Activated naive CD4-positive, alpha-beta T cell treated with anti-CD3 and anti-CD28 coated beads, Interleukin-2, amount 50 U/mL, for 72 hours (primary cell): ENCODE measurements at places on chromosomes 2 and 18.

DNA sequence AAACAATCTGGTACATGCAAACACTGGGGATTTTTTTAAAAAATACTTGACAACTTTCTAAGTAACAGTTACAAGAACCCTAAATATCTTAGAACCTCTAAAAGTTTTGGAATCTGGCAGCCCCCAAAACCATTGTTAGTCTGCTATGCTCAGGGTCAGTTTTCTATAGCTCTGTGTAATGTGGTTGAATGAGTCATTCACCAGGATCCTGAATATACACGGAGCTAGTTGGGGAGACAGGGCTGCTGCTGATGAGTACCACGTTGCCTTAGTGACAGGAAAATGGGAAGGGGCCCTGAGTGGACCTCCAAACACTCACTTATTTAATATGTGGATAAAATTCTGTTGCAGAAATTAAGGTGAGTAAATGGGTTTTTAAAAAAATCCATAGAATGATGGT, 36.9 kb upstream of the TANC1 start:
- no peak for DNase-seq

DNA sequence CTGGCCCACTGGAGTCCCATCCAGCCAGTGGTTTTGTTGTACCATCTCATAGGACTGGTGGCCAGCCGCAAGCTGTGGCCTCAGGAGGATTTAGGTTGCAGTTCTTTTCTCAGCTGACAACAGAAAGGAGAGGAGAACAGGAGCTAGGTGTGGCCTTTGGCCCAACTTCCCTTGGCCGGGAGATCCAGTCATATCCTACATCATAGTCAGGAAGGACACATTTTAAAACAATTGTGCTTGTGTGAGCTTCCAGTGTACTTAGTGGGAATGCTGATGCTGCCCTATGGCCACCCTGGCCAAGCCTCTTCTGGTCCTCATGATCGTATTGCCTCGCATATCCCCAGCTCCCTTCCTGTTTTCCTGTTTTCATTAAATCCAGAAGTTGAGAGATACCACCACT, 98.1 kb downstream of the WDSUB1 start:
- DNase-seq, result no peak

GRCh38 chr2:196503398-196503797, 136.1 kb upstream of the CCDC150 start:
- no peak for DNase-seq

- DNase-seq, result no peak
Measured at GRCh38 chr2:231373184-231373583, 22.3 kb upstream of the B3GNT7 start.

- DNase-seq, result no peak
Measured at GRCh38 chr18:32096946-32097345, 5.3 kb downstream of the RNF138 start.

- DNase-seq, result no peak
Measured at GRCh38 chr2:234300932-234301823, 195.7 kb downstream of the ARL4C start.

DNA sequence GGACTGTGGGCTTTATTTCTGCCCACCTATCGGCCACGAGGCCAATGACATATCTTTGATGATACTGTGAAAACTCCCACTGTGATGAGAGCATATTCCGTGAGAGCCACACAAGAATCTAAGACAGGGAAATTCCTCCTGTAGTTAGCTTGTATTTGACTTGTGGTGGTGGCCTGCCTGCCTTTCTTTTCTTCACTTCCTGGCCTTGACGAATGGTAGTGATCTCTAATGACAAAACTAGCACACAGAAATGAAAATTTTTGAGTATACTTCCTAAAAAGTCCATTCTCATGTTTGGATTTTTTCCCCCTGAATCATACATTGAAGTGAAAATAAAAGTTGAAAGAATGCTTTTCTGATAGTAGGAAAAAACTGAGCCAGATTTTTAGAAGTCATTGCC, 94.4 kb downstream of the MGAT5 start:
- DNase-seq, result no peak

DNA sequence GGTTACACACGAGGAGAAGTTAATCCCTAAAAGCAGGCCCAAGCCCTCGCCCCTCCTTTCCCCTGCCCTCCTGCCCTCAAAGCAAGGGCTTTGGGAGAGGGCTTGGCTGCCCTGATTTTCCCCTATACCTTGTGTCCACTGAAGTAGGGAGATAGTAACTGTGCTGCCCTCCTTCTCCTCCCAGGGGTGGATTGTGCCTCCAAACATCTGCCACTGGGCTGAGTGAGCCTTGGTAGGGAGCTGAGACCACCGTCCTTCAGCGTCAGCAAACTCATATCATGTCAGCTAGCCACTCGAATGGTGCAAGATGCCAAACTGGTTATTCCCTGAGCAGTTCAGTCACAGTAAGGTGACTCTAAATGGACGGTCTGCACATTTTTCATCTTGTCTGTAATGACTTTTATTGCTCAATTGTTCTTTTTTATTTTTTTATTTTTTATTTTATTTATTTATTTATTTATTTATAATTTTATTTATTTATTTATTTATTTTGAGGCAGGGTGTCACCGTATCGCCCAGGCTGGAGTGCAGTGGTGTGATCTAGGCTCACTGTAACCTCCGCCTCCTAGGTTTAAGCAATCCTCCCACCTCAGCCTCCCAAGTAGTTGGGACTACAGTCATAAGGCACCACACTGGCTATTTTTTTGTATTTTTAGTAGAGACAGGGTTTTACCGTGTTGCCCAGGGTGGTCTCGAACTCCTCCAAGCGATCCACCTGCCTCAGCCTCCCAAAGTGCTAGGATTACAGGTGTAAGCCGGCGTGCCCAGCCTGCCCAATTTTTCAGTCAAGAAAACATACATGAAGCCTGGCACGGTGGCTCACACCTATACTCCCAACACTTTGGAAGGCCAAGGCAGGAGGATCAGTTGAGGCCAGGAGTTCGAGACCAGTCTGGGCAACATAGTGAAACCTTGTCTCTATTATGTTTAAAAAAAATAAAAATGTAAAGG, 8.7 kb downstream of the PCBP1 start:
- DNase-seq, result no peak

- DNase-seq, result no peak
Measured at GRCh38 chr2:47534179-47534919, 131.4 kb downstream of the MSH2 start.

- DNase-seq, result no peak
Measured at GRCh38 chr2:54867457-54867856, 144.0 kb downstream of the EML6 start.

- peak; percentile 65 for DNase-seq
Measured at GRCh38 chr18:13216711-13217465, 1.7 kb upstream of the LDLRAD4 start.

- DNase-seq, result no peak
Measured at GRCh38 chr2:143607231-143608062, 478.2 kb downstream of the ARHGAP15 start.

GRCh38 chr18:79766308-79766707, 31.4 kb upstream of the KCNG2 start:
- DNase-seq, result peak; percentile 18

DNA sequence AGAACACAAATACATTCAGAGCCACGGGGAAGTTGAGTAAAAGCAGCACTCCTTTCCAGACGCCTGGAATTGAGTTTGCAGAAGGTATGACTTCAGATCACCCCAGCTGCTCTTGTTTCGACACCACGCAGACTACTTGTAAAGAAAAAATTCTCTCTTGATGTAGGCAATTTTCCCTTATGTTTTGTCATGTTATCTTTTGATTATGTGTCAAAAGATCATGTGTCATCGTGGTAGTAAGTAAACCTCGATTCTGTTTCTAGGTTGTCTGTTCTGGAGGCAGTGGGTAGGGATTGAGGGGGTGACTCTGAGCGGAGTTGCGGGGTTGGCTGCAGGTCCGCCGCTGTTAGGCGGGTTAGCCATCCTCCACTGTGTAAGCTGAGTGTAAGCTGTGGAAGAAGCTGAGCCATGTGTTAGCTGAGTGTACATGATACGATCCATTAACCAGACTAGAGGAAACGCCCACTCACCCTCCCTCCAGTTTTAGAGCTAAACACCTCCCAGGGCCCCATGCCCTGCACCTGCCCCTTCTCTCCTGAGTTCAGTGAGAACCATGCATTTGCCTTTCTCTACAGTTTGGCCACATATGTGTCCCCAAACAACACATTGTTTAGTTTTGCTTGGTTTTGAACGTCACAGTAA, 181.8 kb downstream of the SNTG2 start:
- peak; percentile 50 for DNase-seq
